ENCODE measurements at places on chromosomes 2 and 18.

GRCh38 chr2:97645112-97645694, 659 bp upstream of the COX5B start:
- no peak for DNase-seq

- DNase-seq = no peak
These were observed 302.3 kb upstream of the FANCL start for GRCh38 chr2:58543442-58543841.

DNA sequence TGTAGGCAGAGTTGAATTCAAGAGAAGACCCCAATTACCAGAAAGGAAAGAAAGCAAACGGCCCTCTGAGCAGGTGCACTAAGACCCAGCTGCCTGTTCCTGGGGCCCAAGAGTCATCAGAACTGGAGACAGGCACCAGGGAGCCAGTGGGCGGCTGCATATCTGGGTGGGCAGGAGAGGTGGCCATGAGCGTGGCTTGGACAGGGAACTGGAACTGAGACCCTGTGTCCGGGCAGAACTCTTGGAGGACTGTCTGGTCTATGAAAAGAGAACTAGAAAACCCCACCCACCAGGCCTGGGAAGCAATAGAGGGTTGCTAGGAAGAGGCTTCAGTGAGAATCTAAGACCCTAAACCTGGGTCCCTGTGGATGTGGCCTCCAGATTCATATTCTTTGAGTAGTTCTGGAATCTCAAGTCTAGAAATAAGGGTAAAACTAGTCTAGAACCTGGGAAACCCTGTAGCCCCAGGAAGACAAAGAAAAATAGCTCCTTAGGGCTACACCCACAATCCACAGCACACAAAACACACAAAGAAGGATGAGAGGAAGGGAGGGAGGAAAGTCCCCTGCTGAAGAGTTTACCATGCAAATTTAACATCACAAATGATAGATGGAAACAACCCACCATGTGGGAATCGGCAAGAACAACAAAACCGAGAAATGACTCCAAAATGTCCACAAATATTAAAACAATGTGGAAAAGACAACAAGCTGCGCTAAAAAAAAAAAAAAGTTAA, 147.0 kb downstream of the HDAC4 start:
- no peak for DNase-seq

GRCh38 chr2:163475815-163476214, 260.0 kb downstream of the FIGN start:
- DNase-seq = no peak

DNA sequence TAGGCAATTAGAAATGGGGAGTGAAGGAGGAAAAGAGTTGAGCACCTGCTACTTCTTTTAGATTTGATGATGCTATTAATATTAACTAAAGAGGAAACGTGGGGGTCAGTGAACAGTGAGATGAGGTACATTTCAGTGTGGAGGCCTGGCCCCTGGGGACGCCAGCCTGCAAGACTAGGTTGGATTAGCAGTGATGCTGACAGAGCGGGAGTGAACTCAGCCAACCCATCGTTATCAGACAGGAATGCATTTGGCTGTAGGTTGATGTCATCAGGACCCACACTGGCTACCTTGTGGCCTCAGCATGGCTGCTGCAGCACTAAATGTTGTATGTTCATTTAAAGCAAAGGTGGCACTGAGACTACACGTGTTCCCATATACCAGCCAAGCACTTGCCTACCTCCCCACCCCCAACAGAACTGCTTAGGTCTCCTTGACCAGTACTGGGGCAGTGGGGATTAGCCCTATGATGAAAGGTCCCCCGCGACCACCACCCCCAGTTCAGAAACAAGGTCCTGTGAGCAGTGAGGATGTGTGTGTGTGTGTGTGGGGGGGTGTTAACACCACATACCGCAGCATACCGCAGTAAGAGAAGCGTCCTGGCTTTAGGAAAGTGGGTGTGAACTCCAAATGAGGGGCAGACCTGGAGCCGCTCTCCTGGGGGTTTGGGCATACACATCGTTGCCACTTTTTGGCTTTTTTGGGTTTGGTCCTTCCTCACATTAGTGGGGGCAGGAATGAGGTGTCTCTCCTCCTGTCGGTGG, 26.0 kb downstream of the DGKD start:
- no peak for DNase-seq

DNA sequence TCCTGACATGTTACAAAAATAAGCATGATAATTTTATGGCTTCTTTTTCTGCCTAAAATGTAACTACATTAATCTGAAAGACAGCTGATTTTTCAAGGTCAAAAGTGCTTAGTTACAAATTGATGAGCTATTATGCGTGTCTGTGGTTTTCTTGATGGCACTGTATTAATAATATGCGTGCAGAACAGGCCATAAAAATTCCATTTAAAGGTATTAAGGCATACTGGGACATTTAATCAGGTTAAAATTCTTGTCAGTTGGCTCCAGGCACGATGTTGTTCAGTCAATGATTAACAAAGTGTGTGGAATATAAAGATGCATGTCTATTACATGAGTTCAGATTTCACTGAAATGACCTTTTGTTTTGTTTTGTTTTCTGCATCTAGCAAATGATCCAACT, 420.1 kb upstream of the ZNF804A start:
- DNase-seq = no peak

DNA sequence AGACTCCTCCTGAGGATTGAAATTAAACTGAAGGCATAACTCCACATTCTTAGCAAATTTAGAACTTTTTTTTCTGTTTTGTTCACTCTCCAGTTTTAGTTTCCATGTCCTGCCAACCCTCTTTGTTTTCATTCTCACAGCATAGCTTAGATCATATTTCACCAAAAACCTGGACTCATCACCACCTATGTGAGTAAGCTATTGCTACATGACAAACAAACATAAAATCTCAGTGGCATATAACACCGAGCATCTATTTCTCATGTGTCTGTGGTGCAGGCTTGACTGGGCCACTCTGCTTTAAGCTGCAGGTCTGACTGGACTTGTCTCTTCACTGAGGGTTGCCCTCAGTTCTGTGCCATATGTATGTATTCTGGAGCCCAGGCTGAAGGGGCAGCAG, 385.2 kb downstream of the ARHGAP15 start:
- no peak for DNase-seq

DNA sequence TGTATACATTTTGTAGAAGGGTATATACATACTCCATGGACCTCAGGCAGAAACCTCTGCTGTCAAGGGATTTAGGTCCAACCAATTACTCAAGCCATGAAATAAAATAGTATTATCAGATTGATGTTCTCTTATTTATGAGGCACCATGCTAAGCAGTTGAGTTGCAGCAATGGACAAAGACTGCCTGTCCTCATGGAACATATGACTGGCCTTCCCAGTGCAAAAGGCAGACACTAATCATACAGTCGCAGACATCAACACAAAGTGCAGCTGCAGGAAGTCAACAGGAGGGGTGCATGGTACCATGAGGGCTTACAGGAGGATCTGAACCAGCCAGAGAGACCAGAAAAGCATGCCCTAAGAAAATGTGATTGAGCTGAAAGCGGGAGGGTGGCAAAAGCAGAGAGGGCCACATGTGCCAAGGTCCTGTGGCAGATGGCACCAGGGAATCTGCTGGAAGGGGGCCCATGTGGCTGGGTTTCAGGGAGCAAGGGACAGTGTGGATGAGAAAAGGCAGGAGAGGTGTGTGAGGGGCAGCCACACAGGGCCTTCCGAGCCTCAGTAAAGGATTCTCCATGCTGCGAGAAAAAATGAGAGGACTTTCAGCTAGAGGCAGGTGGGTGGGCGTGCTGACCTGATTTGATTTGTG, 61.4 kb upstream of the RNF152 start:
- DNase-seq = no peak

GRCh38 chr2:237491515-237492118, 4.6 kb downstream of the MLPH start:
- DNase-seq = no peak

DNA sequence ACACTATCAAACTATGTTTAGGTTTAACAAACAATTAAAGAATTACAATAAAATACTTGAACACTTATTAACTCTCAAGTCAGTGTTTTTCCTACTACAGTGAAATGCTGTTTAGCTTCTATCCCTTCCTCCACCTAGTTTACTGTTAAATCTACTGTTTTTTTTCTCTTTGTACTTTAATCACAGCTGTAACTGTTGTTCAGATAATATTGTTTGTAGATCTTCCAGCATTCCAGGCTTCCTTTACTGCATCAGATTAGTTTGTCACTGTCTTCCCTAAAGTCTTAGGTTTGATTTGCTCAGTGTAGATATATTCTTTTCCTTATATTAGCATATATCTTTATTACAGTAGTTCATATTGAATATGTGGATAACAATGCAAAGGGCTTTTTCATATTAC, 22.5 kb downstream of the BIRC6 start:
- no peak for DNase-seq

- no peak for DNase-seq
These were observed 440.3 kb upstream of the MC4R start for GRCh38 chr18:60812921-60813320.

DNA sequence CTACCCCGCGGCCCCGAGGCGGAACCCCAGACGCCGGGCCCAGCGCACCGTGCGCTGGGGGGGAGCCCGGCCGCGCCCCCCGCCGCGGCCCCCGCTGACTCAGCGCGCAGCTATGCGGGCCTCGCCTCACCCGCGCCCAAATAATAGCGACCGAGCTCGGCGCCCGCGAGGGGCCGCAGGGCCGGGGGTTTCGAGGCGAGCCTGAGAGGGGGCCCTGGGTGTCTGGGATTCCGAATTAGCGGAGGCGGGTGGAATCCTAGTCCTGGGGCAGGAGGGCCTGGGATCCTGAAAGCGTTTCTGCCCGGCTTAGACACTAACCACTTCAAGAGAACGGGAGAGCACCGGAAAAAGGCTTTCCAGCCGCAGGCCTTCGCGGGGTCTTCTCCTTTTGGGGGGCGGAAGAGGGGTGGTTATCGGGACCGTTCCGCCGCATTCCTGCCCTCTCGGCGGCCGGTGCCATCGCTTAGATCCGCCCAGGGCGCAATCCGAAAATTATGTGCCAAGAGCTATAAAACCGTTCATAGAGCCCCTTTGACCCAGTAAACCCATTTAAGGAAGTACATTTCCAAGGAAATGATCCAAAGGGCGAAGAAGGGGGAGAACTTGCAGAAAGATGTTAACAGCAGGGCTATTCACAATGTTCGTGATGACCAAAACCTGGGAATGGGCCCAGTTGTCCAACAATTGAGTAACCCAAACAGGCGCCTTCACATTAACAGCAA, 681 bp upstream of the ROCK2 start:
- DNase-seq = no peak

- DNase-seq = no peak
These were observed 90.7 kb upstream of the TFCP2L1 start for GRCh38 chr2:121375621-121376159.

DNA sequence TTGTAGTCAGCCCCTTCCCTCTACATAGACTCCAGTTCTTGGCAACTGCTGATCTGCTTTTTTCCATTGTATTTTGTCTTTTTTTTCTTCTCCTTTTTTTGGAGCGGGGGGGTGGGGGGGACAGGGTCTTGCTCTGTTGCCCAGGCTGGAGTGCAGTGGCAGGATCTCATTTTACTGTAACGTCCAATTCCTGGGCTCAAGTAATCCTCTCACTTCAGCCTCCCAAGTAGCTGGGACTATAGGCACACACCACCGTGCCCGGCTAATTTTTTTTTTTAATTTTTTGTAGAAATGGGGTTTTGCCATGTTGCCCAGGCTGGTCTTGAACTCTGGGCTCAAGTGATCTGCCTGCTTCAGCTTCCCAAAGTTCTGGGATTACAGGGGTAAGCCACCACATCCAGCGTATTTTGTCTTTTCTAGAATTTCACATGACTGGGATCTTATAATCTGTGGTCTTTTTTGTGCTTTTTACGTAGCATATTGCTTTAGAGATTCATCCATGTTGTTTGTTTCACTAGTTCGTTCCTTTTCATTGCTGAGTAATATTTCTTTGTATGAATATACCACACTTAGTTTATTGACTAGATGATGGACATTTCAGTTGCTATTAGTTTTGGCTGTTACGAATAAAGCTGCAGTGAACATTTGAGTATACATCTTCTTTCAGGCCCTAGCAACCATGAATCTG, 17.9 kb downstream of the EML4 start:
- DNase-seq = no peak

GRCh38 chr2:169664978-169665930, 29.0 kb downstream of the CFAP210 start:
- no peak for DNase-seq

DNA sequence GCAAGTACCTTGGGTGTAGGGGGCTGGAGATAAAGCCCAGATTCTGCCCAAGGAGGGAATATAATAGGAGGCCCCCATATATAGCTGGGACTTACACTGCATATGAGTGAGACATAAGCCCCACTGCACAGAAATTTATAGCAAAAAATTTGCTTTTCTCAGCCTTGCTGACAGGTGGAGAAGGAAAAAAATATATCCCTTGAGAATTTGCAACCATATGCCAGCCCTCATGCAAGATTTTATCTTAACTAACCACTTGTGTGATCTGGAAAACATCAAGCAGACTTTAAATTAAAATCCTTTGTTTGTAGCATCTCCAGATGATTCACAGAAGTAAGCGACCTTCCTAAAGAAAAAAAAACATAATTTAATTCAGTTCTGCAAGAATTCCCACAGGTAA, 288.2 kb downstream of the BCL2 start:
- no peak for DNase-seq

DNA sequence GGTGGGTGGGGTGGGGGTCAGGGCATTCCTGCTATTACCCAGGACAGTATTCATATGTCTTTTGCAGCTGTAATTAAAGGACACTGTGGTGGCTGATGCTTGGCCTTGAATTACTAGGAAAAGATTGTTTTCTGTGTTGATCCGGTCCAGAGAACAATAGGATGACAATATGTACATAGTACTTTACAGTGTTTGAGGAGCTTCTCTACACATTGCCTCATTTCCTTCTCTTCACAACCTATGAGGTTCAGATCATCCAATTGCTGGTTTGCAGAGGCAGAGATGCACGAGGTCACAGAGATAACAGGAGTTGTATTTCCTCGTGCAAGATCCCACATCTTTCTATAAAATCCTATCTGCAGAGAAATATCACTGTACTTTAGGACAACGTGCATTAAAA, 119.5 kb downstream of the LIPG start:
- DNase-seq = no peak

GRCh38 chr2:120552800-120553481, 182.7 kb upstream of the GLI2 start:
- no peak for DNase-seq

- no peak for DNase-seq
These were observed 67.6 kb upstream of the FAM124B start for GRCh38 chr2:224469374-224469964.

DNA sequence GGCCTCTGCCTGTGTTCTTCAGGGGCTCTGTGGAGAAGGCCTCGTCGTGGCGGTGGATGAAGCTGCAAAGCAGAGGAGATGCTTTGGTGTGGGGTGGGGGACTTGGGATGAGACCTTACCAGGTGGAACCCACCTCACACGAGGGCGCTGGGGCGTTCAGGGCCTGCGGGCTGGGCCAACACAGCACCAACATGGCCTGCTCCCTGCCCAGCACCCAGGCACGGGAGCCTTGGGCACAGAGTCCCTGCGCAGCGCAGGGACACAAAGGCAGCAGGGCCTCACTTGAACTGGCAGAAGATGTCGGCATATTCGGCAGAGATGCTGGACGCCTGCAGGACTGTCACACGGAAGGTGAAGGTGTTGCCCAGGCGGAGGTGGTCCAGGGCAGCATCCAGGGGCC, 53.8 kb downstream of the AQP12A start:
- DNase-seq = no peak
